Mesenchymal stem cell (in vitro differentiated cells and primary cell): ENCODE measurements at places on chromosomes 11 and 22.

GRCh38 chr22:39243439-39244135 is 1.2 kb downstream of the PDGFB start:
- H3K4me3 ChIP-seq, result no peak overlapping the region
- H3K4me1 ChIP-seq, result peaks cover 39% of the 10 kb centered on the region
- DNase-seq, result peak; percentile 40
- H3K27me3 ChIP-seq, result no peaks in the 10 kb centered on the region
- H3K27ac ChIP-seq, result peak overlapping the region; percentile 17
- no peaks in the 10 kb centered on the region for H3K36me3 ChIP-seq

DNA sequence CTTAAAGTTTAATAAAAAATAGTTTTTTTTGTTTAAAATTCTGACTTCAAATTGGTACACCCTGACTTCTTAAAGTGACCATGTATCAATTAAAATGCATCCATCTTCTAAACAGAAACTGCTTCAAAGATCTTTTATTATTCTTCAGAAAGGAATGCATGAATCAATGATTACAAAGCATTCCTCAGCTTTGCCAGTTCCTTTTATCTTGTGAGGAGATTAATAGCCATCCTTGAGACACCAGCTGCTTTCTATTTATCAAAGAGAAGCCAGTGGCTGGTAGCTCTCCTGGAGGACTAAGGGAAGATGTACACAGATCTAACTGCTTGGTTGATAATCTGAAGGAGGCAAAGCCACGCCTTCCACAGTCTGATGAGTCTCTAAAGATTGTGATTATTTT is 2222.5 kb downstream of the LRRC4C start:
- H3K36me3 ChIP-seq, result no peaks in the 10 kb centered on the region
- no peak overlapping the region for H3K27ac ChIP-seq
- H3K27me3 ChIP-seq, result no peaks in the 10 kb centered on the region

DNA sequence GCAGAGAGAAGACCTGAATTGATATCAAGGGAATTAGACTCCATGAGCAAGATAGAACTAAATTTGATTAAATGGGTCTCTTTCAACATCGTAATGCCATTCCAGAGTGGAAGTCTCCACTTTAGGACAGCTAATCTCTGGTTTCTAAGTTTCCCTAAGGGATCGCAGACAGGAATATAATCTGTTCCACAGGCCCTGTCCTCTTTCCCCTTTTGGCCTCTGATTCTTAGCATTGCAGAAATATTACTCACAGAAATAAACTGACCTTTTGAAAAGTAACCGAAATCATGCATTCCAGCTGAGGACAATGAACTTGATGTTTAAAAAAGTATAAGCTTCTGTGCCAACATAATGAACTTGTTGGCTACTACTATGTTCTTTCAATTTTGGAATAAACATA is 227.8 kb downstream of the ETS1 start:
- H3K4me3 ChIP-seq, result no peak overlapping the region
- peaks cover 19% of the 10 kb centered on the region for H3K27me3 ChIP-seq
- no peak overlapping the region for H3K27ac ChIP-seq
- peaks cover 2% of the 10 kb centered on the region for H3K4me1 ChIP-seq
- DNase-seq, result no peak

GRCh38 chr22:42920101-42920820 is 63.2 kb upstream of the ARFGAP3 start:
- H3K36me3 ChIP-seq, result no peaks in the 10 kb centered on the region
- H3K4me3 ChIP-seq, result no peak overlapping the region
- H3K4me1 ChIP-seq, result peaks cover 17% of the 10 kb centered on the region
- peak; percentile 27 for DNase-seq

DNA sequence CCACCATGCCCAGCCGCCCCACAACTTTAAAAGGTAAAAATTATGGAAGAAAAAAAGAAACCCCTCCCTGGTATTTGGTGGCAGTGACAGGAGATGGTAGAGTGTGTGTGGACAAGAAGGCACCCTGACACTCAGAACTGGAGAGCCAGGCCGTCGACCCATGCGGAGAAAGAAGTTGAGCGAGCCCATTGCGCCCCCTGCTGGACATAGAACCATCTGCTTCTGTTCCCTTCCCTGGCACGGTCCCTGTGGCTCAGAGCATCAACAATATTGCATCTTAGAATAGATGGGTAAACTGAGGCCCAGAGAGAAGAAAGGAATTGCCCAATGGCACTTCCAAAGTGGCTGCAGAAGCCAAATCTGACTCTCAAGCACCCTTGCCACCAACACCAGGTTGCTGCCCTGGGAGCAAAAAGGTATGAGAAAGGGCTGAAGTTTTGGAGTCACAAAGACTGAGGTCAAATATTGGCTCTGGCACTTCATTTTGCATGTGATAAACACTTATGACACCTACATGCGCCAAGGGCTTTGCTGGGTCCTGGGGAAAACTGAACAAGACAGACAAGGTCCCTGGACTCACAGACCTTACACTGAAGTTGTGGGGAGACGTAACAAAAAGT is 8.6 kb downstream of the MRPL11 start:
- peak; percentile 76 for DNase-seq
- H3K36me3 ChIP-seq, result peaks cover 4% of the 10 kb centered on the region
- H3K4me3 ChIP-seq, result no peak overlapping the region
- H3K4me1 ChIP-seq, result no peaks in the 10 kb centered on the region
- H3K27ac ChIP-seq, result no peak overlapping the region
- H3K27me3 ChIP-seq, result no peaks in the 10 kb centered on the region

DNA sequence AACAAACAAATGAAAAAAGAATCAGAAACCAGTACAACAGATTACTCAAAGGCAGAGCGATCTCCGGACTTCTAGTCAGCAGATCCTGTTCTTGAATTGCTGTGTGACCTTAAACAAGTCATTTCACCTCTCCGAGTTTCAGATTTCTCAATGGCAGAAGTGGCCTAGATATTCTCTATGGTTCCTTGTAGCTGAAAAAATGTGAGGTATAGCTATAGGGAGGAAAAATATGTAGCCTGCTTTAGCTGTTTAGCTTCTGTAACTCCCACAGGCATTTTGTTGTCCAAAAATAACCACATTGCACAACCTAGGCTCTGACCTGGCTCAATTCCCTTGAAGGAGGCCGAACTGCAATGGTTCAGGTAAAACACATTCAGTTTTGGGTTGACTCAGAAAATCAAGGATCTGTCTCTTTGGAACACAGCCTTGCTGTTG is 100.7 kb downstream of the DBX1 start:
- H3K4me1 ChIP-seq, result peaks cover 1% of the 10 kb centered on the region
- DNase-seq, result no peak
- peaks cover 14% of the 10 kb centered on the region for H3K36me3 ChIP-seq
